ENCODE measurements at places on chromosomes 1 and 21.
A peak's percentile ranks its signal among the peaks of the same experiment; 100 is the strongest.

DNA sequence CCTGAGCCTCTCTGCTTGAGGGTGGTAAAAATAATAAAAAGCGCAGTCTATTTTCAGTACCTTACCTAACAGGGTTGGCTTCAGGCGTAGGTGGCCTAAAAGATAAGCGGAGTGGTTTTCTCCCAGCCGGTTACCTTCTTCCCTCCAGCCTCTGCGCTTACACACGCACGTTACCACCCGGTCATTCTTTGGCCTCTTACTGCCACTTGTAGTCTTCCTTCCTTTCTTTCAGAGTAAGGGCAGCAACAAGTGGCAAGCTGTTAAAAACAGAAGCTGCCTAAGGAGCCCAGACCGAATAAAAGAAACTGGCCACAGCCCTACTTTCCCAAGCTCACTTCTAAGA, 35.4 kb downstream of the CLCA1 start:
- DNase-seq = peak; percentile 13

DNA sequence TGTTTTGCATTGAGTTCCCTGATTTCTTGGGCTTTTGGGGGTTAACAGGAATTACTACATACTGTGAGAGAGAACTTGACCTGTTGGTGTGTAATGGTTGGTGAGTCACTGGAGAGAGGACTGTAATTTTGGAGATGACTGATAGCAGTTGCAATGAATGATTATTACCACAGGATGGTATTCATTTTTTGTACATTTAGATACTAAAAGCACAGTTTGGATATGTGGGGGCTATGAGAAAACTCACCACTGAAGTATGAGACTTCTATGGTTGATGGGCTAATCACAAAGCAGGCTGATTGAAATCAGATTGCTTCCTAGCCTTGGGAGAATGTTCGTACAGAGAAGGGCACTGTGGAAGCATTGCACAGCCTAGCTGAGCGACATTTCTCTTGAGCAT, 1571.3 kb upstream of the PRMT6 start:
- DNase-seq = no peak

DNA sequence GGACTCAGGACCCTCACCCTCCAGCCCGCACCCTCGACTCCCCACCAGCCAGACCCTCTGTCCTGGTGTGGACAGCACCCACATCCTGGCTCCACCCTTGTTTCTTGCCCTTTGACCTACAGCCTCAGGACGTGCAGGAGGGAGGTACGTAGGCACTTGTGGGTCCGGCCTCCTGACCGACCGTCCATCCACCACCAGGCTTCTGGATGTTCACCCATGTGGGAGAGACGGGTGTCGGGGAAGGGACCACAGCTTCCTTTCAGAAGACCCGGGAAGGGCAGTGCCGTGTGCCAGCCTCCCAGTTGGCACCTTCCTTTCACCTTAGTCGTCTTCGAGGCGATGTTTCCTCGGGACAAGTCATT, 61.4 kb downstream of the PRKCZ start:
- no peak for DNase-seq

DNA sequence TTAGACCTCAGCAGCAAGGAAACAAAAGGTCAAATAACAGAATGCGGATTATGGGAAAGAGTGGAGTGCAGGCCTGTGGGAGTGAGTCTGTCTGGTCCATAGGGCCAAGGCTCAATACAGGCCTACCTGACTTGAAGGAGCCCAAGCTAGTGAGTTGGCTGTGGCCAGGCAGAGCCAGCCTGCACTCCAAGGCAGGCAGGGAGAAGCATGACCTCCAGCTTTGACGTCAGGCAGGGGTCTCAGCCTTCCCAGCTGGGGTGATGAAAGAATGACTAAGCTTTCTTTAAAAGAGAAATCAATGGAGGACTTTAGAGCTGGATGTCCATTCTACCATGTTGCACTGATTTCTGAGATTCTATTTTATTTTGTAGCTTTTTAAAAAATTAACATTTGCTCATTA, 62.8 kb downstream of the RHOU start:
- no peak for DNase-seq

- no peak for DNase-seq
Observed at GRCh38 chr1:115705085-115705951, 63.2 kb downstream of the CASQ2 start.

- DNase-seq = no peak
Observed at GRCh38 chr1:95352767-95353166, 118.8 kb downstream of the RWDD3 start.

DNA sequence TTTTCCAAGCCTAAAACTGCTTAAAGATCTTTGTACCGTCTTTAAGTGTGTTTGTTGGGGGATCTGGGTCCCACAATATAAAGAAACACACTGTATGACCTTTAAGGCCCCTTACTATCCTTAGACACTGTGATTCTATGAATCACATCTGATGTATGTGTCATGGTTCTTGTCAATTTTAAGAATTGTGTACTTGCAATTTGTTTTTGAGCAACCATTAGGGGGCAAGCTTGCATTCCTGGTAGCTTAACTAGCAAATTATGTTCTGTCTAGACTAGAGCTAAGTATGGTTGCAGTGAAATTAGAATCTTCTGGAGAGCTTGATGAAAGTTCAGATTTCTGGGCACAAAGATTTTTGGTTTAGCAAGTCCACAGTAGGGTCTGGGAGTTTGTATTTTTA, 219.5 kb downstream of the TPR start:
- DNase-seq = peak; percentile 13

- no peak for DNase-seq
Observed at GRCh38 chr1:151007853-151008243, 401 bp upstream of the PRUNE1 start.

- no peak for DNase-seq
Observed at GRCh38 chr1:49104575-49104974, 327.9 kb upstream of the BEND5 start.

GRCh38 chr1:10873189-10873588, 76.7 kb upstream of the CASZ1 start:
- no peak for DNase-seq

- DNase-seq = no peak
Observed at GRCh38 chr1:35454176-35454575, 103.0 kb downstream of the KIAA0319L start.

- DNase-seq = peak; percentile 98
Observed at GRCh38 chr1:9539165-9539828, at the start of gene SLC25A33. Gene SLC25A33, plus strand, starts transcription at chr1:9539465. Its CDS starts 227 bp downstream, at chr1:9539692.

- DNase-seq = no peak
Observed at GRCh38 chr1:155083865-155084721, 5.5 kb downstream of the EFNA3 start.

DNA sequence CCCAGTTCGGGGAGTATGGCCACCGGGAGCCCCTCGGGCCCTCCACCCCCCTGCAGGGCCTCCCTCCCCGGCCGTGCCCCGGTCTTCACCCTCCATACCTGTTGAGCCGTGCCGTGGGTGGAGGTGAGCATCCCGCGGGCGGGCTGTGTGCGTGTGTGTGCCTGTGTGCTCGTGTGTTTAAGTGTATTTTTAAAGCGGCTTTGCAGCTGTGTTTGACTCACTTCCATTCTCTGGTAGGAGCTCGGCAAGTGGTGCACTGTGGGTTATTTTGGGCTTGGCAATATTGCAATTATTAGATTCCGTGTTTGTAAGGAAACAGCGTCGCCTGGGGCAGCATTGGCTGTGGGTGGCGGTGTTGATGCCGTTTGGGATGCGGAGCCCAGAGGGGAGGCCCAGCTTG, 20.3 kb upstream of the PLCH2 start:
- no peak for DNase-seq

- DNase-seq = no peak
Observed at GRCh38 chr1:169694304-169695075, 16.9 kb downstream of the SELL start.

DNA sequence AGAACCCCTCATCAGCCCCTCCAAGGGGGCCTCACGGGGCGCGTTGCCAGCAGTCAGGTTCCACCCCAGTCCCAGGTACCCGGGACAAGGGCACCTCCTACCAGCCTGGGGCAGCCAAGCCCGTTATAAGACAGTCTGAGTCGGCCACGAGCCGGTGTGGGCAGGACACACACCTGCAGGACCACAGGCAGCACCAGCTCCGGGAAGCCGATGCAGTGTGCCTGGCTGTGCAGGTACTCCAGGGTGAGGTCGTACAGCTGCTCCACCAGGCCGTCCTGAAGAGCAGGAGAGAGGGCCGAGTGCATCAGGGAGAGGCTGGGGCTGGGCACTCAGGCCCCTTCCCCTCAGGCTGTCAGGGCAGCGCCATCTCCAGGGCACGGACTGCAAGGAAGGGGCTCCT, 11.1 kb downstream of the NOC2L start:
- DNase-seq = no peak

DNA sequence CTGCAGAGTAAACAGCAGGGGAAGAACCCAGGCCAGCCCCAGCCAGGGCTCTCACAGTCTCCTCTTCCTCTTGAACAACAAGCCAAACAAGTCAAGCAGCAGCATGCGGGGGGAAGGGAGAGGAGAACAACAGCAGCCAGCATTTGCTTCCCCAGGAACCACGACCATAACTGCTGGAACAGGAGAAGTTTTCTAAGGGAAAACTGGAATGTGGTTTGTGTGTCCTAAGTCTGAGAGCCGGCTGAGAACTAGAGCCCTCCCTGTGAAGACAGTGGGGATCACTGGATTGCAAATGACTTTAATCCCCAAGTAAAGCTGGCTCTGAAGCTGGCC, 48.2 kb downstream of the COQ8A start:
- DNase-seq = no peak

DNA sequence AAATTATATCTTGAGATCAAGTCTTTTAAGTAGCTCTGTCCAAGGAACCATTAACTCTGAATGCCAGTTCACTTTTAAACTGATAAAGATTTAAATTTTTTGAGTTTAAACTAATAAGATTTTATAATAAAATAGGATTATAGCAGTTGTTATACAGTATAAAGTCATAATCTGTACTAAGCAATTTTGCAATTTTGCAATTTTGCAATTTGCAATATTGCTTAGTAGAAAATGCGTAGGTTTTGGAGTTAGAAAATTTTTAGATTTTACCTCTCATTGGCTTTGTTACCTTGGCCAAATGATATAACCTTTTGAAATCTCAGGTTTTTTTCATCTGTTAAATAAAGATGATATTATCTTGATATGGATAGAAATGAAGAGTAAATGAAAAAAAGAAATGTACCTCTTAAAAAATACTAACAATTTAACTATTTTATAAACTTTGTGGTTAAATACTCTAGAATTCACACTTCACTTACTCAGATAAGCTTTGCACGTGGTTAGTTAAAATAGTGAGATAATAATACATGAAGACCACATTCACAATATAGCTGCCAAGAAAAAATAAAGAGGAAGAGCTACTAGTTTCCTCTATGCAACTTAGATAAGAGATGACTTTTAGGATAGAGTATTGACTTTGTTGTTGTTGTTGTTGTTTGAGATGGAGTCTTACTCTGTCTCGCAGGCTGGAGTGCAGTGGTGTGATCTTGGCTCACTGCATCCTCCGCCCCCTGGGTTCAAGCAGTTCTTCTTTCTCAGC, 13.9 kb downstream of the CCDC18 start:
- no peak for DNase-seq

DNA sequence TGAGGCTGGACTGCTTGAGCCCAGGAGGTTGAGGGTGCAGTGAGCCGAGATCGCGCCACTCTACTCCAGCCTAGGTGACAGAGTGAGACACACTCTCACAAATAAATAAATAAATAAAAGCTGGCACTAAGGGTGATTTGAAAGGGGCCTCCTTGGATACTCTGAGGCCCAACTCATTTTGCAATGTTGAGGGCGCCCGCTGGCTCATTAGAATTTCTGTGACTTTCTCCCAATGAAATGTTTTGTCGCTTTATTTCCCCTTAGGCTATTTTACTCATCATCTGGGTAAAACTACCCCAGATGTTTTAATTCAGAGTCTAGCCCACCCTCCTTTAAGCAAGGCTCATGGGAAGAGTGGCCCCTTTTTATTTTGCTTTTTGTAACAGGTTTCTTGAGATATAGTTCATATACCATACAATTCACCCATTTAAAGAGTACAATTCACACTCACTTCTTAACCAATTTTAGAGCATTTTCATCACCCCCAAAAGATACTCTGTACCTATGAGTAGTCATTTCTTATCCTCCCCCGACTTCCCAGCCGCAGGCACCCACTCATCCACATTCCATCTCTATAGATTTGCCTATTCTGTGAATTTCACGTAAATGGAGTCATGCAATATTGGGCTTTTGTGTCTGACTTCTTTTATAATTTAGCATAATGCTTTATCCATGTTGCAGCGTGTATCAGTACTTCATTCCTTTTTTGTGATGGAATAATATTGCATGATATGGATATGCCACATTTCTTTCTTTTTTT, 259.1 kb downstream of the KAZN start:
- DNase-seq = no peak

GRCh38 chr1:19665496-19666465, 1.1 kb downstream of the HTR6 start:
- DNase-seq = peak; percentile 54

DNA sequence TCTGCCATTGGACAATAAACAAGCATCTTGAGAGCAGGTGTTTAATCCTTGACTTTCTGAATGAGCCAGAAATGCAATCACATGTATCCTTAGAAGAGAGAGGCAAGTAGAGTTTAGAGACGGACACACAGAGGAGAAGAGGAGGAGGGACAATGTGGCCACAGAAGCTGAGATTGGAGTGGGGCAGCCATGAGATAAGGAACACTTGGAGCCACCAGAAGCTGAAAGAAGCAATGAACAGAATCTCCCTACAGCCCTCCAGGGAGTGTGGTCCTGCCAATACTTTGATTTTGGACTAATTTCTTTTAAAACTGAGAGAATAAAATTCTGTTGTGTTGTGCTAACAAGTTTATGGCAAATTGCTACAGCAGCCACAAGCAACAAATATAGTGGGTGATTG, 141.0 kb downstream of the ATP6V1G3 start:
- no peak for DNase-seq
